ENCODE measurements at places on chromosomes 1 and 21.

- no peak for DNase-seq
Measured at GRCh38 chr1:149923626-149924025, 4.0 kb downstream of the SF3B4 start.

DNA sequence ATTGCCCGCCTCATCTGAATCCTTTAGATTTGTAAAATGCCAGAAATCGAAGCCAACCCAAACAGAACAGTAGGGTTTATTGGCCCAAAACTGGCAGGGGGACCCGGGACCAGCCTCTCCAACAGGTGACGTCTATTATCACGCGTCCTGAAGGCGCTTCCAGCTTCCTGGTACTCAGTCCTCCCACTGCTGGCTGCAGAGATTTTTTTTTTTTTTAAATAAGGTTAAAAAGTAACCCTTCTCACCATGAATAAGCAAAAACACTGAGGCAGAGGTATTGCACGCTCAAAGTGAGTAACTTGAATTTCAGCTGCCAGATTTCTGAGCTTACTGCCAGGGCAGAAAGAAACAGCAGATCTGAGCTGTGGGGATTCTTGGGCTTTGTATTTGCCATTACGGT is 54.4 kb upstream of the GCLM start:
- DNase-seq, result no peak

- DNase-seq, result no peak
Measured at GRCh38 chr1:197042676-197043341, 24.3 kb downstream of the F13B start.

DNA sequence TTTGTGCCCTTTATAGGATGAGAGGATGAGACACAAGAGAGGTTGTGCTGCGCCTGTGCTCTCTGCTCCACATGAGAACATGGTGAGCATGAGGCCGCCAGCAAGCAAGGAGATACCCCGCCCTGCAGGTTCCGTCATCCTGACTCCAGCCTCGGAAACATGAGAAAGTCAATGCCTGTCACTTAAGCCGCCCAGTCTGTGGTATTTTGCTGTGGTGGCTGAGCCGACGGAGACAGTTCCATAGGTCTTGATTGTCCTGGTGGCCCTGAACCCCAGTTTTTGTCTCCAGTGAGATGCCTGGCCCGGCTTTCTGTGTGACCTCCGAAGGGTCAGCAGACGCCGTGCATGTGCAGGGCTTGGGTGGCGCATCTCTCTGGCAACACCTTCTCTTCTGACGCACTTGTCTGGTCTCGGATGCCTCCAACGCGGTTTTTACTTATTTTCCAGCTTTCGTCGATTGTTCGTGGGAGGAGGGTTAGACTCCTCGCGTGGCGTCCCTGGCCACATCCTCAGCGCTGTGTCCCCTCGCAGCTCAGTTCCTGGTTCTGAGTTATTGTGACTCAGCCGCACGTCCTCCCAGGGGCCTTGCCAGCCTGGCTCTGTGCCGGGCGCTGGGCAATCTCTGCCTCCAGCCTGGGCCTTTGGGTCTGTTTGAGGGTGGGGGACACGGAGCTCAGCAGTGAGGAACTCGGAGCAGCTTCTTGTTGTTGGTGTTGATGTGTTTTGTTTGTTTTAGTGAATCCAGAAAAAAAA is 70.0 kb downstream of the FAAP20 start:
- no peak for DNase-seq

- no peak for DNase-seq
Measured at GRCh38 chr1:77716065-77716464, 33.6 kb upstream of the ZZZ3 start.

DNA sequence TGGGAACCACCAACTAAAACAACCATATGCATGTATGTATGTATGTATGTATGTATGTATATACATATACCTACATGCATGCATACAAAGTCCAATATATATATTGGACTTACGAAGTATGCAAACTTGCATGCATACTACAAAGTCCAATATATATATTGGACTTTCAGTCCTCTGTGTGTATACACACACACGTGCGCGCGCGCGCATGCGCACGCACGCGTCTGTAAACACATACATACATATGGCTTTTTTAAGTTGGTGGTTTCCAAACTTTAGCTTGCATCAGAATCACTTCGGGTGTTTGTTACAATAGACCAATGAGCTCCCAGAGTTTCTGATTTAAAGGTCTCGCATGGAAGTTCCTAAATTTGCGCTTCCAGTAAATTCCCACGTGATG is 197.5 kb upstream of the C1orf87 start:
- DNase-seq, result no peak

DNA sequence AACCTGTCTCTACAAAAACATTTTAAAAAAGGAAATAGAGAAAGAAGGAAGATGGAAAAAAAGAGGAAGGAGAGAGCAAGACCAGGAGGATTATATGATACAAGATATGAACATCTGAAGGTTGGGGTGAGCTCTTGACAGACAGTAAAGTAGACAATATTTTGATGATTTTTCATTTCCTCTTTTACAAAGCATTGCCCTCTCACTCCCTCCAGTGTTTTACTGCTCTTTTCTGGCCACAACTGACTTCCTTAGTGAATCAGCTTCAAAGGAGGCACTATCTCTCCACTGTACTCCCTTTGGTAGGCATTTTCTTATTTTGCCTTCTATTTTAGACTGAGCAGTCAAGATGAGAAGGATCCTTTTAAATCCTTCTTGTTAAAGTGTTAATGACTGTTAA is 296.7 kb downstream of the KCTD3 start:
- DNase-seq, result no peak

DNA sequence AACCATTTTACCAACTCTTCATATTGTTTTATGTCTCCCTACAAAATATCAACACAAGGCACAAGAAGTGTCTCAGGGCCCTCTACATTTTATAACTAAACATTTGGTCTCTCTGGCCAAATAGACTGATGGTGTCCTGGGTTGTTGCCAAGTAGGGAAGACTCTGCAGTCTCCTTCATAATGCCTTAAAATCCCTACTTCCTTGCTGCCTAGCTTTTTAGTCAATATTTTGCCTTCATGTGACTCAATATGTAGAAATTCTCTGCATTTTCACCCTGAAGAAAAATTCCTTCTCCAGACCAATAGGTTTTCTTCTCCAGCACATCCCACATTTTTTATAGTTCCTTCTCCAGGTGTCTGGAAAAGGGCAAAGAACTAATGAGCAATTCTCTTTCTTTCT is 72.6 kb upstream of the IPO9 start:
- DNase-seq, result no peak

DNA sequence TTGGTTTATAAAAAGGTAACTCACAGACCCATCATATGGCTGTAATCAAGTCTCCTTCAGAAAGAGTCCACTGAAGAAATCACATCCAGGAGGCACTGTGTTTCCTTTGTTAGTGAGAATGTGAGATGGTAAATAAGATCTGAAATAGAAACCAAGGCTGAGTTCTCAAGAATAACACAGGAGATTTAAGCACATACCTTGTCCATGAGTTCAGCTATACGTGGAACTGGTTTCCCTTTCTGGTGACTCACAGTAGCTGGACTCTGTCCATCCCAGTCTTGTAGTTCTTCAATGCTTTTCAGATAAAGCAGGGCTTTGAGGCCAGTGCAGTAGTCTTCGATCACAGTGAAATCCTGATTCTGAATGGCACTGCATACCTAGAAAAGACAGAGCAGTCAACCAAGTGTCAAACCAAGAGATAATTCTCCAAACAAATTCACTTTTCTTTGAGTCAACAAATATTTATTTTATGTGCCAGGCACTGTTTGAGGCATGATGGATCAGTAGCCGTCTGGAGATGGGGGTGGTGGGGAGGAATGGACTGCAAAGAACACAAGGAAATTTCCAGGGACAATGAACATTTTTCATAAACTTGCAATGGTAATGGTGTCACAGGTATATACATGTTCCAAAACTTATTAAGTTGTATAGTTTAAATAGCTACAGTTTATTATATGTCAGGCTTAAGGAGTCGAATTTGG is 471.4 kb downstream of the PTBP2 start:
- no peak for DNase-seq

- DNase-seq, result no peak
Measured at GRCh38 chr1:9826616-9827015, 2.9 kb upstream of the CLSTN1 start.

DNA sequence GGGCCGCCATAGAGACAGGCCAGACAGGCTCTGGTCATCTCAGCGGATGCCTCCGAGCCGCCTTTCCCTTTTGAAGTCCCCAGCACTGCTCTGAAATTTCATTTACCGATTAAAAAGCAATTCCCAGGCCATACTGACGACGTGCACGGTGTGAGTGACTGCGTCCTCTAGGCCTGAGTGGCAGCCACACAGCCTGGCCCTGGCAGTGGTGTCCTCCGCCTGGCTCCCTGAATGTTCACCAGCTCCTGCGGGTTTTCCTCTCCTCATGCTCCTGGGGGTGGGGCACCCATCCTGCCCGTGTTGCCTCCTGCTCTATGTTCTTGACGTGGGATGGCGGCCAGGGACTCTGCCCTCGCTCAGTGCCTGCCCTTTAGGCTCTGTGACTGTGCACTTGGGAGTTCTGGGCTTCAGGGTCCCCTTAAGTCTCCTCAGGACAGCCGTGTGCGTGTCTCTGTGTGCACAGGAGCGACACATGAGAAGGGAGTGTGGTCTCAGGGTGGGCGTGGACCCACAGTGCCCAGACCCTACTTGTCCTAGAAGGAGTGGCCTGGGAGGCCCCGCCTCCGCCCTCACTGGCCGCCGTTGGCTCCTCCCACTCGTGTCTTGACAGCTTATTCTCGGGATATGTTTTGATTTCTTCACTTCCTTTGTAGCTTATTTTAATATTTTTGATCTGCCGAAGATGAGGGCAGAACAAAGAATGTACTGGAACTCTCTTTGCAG is 3.6 kb downstream of the SKI start:
- DNase-seq, result peak; percentile 63

DNA sequence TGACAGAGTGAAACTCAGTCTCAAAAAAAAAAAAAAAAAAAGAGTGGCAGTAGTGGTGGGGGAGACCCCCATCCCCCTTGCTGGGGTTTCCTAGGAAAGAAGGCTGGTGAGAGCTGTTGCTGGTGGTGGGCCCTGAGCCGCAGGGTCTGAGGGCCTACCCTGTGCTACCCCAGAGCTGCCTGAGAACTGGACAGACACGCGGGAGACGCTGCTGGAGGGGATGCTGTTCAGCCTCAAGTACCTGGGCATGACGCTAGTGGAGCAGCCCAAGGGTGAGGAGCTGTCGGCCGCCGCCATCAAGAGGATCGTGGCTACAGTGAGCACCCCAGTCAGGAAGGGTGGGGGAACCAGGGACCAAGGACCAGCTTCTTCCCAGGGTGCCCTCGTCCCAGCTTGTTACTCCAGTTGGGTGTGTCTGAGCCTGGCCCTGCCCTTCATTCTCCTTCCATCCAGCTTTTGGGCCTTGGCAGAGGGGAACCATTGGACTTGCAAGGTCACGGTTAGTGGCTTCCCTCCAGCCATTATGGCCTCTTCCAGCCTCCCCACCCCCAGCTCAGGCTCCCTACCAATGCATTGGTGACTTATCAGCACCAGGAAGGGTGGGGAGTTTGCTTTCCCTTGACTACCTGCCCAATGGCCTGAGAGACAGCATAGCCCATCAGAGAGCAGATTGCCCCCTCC is 10.5 kb downstream of the LDLRAP1 start:
- DNase-seq, result no peak

GRCh38 chr1:35847935-35848565 is 35.0 kb upstream of the AGO1 start:
- no peak for DNase-seq

DNA sequence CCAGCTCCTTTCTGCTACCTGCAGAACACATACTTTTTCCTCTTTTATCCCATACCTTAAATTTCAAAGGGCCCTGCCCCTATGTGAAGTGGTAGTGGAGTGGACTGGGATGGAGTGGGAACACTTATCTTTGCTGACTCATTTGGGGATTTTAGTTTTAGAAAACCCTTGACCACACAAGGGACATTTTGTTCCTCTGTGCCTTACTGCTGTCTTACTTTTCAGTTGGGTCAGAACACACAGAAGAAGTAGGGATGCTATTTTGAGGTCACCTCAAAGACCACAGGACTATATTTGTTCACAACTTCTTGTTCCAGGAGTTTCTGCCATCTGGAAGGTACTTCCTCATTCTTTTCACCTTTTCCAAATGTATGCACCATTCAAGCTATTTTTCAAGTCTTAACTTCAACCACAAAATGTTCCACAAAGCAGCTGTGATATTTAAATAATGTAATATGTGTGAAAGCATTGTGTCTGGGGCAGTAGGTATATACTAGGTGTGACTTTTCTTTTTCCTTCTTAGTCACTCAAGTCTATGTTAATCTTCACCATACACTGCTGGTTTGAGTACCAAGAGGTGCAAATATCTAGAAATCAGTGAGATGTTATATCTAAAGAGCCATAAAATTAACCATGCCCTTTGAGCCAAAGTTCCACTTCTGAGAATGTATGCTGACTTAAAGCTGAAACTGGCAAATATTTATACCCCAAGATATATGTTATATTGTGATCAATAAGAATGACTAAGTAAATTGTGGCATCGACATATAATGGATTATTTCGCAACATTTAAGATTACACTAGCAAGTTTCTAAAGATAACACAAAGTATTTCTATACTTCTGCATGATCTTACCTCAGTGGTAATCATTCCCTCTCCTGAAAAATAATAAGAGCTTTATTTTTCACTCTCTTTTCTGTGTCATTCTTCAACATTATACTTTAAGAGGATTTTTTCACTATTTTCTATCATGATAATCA is 308.5 kb downstream of the MRPL39 start:
- no peak for DNase-seq

DNA sequence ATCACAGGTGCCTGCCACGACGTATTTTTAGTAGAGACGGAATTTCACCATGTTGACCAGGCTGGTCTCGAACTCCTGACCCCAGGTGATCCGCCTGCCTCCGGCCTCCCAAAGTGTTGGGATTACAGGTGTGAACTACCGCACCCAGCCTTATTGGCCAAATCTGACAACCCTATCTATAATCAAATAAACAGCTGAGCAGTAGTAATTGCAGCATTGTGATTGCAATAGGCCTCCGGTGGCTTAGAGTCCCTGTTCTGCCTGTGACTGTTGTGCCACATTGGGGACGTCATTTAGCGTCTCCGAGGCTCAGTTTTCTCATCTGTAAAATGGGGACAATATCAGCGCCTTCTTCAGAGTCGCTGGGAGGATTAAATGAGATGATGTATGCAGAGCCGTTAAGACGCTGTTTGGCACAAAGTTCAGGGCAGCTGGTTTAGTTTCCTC is 569 bp upstream of the CAPN2 start:
- peak; percentile 53 for DNase-seq

DNA sequence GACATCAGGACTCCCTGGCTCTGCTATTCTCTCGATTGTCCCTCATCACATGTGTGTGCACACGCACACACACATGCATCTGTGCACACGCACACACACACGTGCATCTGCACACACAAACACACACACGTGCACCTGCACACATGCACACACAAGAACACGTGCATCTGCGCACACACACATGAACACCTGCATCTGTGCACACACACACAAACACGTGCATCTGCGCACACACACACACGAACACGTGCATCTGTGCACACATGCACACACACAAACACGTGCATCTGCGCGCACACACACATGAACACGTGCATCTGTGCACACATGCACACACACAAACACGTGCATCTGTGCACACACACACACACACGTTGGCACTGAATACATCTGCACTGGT is 14.7 kb downstream of the S100A7A start:
- DNase-seq, result no peak

GRCh38 chr1:65146908-65147423 is 1.0 kb upstream of the AK4 start:
- no peak for DNase-seq

GRCh38 chr1:116664366-116664977 is 3.1 kb downstream of the IGSF3 start:
- no peak for DNase-seq

Measured in CD8-positive, alpha-beta memory T cell (primary cell).